ENCODE measurements at places on chromosomes 16 and 17. TPM values are rescaled to one million over a fixed set of nuclear protein-coding genes. Genes with fewer than 3 reads are reported as not detected.

Gene ACSM2A
- not detected for total RNA-seq

Gene RHBDL1
- total RNA-seq = 0.88 TPM

DNA sequence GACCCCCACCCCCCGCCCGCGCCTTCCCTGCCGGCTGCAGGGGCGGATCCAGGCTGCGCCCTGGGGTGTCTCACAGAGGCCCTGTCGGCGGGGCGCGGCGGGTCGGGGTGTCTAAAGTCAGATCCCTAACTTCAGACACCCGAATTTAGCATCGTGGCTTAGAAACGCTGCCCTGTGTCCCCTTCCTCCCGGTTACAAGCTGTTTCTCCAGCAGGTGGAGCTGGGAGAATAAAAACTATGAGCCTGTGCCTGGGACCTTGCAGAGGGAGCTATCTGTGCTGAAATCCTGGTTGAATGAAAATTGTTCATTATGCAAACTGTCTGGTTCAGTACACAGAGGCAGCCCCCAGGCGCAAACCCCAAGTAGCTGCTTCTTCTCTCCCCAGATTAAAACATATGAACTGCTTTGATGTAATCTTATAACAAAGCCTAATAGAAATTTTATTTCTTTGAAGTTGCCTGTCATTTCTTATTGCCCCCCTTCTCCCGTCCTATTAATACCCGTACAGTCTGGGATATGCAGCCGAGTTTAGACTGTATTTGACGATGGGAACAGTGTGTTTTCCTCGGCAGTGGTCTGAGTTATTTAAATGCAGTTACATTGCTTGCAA, 79.0 kb downstream of the RPA1 start:
- no peaks in the 10 kb centered on the region for H3K27me3 ChIP-seq
- peak; percentile 65 for DNase-seq
- H3K4me3 ChIP-seq = no peak overlapping the region
- H3K4me1 ChIP-seq = no peaks in the 10 kb centered on the region

Gene MYOCD
- total RNA-seq = 91.6 TPM

DNA sequence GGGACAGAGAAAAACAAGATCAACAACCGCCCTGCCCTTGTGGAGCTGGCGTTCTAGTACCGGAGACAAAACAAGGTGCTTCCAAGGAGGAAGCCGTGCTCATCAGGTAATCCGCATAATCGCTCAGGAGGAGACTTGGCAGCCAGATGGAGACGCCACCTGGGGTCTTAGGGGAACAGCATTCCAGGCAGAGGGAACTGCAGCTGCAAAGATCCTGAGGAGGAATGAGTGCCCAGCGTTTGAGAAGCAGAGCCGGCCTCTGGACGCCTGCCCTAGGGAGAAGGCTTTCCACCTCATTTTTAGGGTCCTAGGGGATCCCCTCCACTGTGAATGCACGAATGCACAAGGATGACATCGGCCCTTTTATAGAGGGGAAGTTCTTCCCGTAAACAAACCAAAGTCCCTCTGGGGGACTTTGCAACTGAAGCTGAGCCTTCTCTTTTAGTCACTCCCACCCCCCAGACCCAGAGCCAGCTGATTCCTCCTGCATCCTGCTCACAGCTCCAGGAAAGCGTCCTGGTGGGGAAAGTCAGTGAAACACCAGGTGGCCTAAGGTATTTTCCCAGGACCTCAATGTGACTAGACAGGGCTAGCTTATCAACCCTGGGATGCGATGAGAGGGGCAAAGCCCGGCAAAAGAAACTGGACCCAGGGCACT, 13.2 kb upstream of the MPRIP start:
- H3K27me3 ChIP-seq = no peaks in the 10 kb centered on the region
- peak; percentile 38 for DNase-seq
- no peak overlapping the region for H3K4me3 ChIP-seq
- no peaks in the 10 kb centered on the region for H3K4me1 ChIP-seq
- no peaks in the 10 kb centered on the region for H3K36me3 ChIP-seq
- no peak overlapping the region for H3K27ac ChIP-seq

- H3K4me3 ChIP-seq = no peak overlapping the region
- DNase-seq = no peak
- H3K27me3 ChIP-seq = no peaks in the 10 kb centered on the region
- no peaks in the 10 kb centered on the region for H3K4me1 ChIP-seq
- H3K27ac ChIP-seq = no peak overlapping the region
Observed at GRCh38 chr16:84095466-84095865, 21.3 kb downstream of the MBTPS1 start.

DNA sequence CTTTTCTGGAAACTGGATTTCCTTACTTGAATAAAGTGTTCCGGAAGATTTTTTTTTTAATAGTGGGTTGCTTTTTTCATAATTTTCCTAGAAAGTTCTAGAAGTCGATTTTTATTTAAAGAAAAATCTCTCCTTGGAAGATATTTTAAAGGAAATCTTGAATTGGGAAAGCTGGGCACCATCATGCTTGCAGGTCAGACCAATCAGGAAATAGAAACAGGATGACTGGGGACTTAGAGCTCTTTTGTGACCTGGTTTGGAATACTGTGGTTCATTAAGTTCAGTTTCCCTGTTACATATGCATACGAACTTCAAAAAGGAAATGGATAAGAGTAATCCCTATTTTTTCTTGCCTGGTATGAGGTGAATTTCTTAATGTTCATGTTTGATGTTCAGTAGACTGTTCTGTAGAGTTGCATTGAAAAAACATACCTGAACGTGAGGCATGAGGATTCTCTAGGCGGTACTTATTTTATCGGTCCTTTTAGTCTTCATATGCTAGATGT, 1.2 kb downstream of the NFATC3 start:
- no peak overlapping the region for H3K27ac ChIP-seq
- no peaks in the 10 kb centered on the region for H3K36me3 ChIP-seq
- DNase-seq = no peak
- H3K4me3 ChIP-seq = peak overlapping the region; percentile 81
- no peaks in the 10 kb centered on the region for H3K27me3 ChIP-seq
- peaks cover 1% of the 10 kb centered on the region for H3K4me1 ChIP-seq

DNA sequence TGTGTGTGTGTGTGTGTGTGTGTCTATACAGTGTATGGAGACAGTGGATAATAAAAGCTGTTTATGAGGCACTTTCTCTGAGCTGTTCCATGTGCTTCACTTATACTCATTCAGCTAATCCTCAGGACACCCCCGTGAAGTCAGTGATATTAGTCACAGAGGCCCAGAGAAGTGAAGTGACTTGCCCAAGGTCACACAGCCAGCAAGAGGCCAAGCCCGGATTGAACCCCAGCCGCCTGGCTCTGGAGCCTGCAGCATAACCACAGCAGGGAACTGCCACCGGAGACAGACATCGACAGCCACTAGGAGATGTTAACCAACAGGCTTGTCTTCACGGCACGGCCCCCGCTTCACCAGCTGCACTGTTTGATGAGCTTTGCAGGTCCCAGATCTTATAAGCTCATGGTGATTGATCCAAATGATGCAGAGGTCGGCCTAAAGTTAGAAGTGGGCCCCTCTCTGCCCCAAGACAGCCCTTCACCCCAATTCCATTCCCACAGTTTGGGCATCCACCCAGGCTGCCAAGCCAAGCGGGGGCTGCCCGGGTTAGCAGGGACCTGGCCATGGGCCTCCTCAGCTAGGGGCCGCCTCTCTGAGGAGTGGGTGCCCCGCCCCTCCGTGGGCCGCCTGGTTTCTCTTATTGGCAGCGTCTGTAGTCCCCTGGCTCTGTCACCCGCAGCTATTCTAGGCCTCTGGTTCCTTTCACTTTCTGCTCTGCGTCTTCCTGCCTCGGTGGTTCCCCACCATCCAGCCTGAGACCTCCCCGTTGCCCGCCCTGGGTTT, 30.9 kb downstream of the SOCS1 start:
- DNase-seq = no peak
- H3K4me3 ChIP-seq = no peak overlapping the region
- H3K27me3 ChIP-seq = no peaks in the 10 kb centered on the region
- H3K36me3 ChIP-seq = no peaks in the 10 kb centered on the region
- no peak overlapping the region for H3K27ac ChIP-seq

DNA sequence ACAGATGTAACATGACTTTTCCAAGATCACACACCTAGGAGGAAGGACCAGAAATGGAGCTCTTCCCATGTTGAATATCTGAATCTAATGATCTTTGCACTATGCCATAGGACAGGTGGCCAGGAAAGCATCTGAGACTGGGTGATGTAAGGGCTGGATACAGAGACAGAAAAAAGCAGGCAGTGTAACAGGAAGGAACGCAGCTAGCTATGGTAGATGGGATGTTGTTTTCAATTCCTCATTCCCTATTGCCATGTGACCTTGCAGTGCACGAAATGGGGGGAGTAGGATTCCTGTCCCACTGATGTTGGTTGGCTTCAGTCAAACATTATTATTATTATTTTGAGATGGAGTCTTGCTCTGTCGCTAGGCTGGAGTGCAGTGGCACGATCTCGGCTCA, 3.7 kb upstream of the NPIPB15 start:
- H3K4me1 ChIP-seq = no peaks in the 10 kb centered on the region
- H3K27me3 ChIP-seq = no peaks in the 10 kb centered on the region
- H3K4me3 ChIP-seq = no peak overlapping the region
- H3K36me3 ChIP-seq = no peaks in the 10 kb centered on the region
- no peak overlapping the region for H3K27ac ChIP-seq

Gene CIBAR2
- total RNA-seq = not detected

Gene GLTPD2
- total RNA-seq = not detected

- H3K4me1 ChIP-seq = no peaks in the 10 kb centered on the region
- no peak overlapping the region for H3K27ac ChIP-seq
- no peaks in the 10 kb centered on the region for H3K27me3 ChIP-seq
- no peak overlapping the region for H3K4me3 ChIP-seq
- H3K36me3 ChIP-seq = no peaks in the 10 kb centered on the region
Observed at GRCh38 chr16:84845496-84846002, 25.8 kb downstream of the CRISPLD2 start.

DNA sequence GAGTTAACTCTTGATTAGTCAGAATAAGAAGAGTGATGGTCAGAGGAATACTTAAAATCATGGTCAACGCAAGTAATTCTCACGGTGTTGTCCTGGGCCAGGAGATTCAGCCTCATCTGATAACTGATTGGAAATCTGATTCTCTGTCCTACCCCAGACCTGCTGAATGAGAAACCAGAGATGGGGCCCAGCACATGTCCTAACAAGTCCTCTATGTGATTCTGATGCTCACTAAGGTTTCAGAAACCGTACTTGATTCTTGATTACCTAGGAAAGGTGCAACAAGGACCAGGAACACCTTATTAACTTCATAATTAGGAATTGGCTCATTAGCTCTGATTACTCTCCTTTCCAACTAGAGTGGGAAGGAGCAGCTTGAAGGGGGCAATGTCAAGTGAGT, 44.5 kb downstream of the ANKFY1 start:
- H3K4me3 ChIP-seq = no peak overlapping the region
- DNase-seq = no peak
- no peaks in the 10 kb centered on the region for H3K27me3 ChIP-seq
- H3K4me1 ChIP-seq = no peaks in the 10 kb centered on the region

GRCh38 chr17:60141111-60142018, 8.4 kb upstream of the CA4 start:
- no peaks in the 10 kb centered on the region for H3K27me3 ChIP-seq
- no peaks in the 10 kb centered on the region for H3K36me3 ChIP-seq
- no peaks in the 10 kb centered on the region for H3K4me1 ChIP-seq
- H3K4me3 ChIP-seq = no peak overlapping the region
- H3K27ac ChIP-seq = no peak overlapping the region
- DNase-seq = no peak

Gene ITGAX
- total RNA-seq = 27.0 TPM

GRCh38 chr16:85715169-85716021, 26.6 kb upstream of the GINS2 start:
- H3K27ac ChIP-seq = no peak overlapping the region
- no peak overlapping the region for H3K4me3 ChIP-seq
- no peaks in the 10 kb centered on the region for H3K27me3 ChIP-seq
- H3K4me1 ChIP-seq = no peaks in the 10 kb centered on the region
- no peaks in the 10 kb centered on the region for H3K36me3 ChIP-seq
- no peak for DNase-seq

DNA sequence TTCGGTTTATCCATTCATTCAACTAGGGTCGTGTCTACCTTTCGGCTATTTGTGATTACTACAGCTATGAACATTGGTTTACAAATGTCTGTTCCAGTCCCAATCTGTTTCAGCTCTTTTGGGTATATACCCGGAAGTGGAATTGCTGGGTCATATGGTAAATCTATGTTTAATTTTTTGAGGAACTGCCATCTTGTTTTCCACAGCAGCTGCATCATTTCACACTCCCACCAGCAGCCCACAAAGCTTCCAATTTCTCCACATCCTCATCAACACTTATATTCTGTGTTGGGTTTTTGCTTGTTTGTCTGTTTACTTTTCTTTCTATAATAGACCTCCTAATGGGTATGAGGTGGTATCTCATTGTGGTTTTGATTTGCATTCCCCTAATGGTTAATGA, 48.7 kb upstream of the GINS3 start:
- no peak for DNase-seq
- H3K27ac ChIP-seq = no peak overlapping the region

DNA sequence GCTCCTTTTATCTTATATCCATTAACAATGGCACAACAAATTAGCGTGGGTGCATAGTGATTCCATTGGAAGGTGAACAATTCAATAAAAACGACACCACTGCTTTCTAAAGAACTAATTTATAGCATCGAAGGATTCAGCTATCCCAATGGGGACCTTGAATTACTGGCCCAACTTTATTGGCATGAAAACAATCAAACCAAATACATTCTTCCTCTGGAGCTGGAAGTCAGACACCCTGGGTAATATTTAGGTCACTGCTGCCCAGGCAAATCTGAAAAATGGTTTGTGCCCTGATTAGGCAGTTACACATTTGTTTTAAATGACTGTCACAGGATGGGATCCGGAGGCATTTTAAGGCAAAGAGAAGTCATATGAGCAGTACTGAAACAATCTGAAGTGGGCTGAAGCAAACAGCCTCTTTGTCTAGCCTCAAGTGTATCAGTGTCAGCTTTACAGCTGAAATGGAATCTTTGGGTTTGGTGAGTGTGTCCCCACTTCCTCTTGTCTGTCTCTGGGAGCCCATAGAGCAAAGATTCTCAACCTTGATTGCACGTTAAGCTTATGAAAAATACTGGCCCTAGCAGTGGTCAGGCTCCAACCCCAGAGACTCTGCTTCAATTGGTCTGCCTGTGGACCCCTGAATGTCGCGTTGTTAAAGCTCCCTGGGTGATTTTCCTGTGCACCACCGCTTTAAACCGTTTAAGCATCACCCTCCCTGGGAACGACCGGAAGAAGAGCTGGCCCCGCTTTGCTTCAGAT, 30.3 kb downstream of the CDK5R1 start:
- H3K4me1 ChIP-seq = no peaks in the 10 kb centered on the region
- no peak overlapping the region for H3K27ac ChIP-seq
- H3K36me3 ChIP-seq = no peaks in the 10 kb centered on the region
- H3K27me3 ChIP-seq = no peaks in the 10 kb centered on the region
- H3K4me3 ChIP-seq = no peak overlapping the region

Gene NPIPA3
- total RNA-seq = 8.0 TPM

Gene ZNF423
- total RNA-seq = 12.5 TPM

- no peaks in the 10 kb centered on the region for H3K27me3 ChIP-seq
- H3K4me1 ChIP-seq = no peaks in the 10 kb centered on the region
- no peak overlapping the region for H3K27ac ChIP-seq
- no peak for DNase-seq
Observed at GRCh38 chr16:20648436-20648835, 49.0 kb downstream of the ACSM1 start.

- no peak overlapping the region for H3K4me3 ChIP-seq
- H3K27me3 ChIP-seq = no peaks in the 10 kb centered on the region
- H3K4me1 ChIP-seq = no peaks in the 10 kb centered on the region
- no peak overlapping the region for H3K27ac ChIP-seq
- no peaks in the 10 kb centered on the region for H3K36me3 ChIP-seq
- DNase-seq = no peak
Observed at GRCh38 chr17:66448026-66448639, 145.7 kb downstream of the PRKCA start.
